Muscle of leg (tissue), 16 donors: ENCODE measurements at places on chromosomes 16 and 17. TPM values are rescaled to one million over a fixed set of nuclear protein-coding genes. Genes with fewer than 3 reads are reported as not detected.

The CA10 gene
- 3.3 TPM for total RNA-seq

The NECAB2 gene
- total RNA-seq = 0.22 TPM

The CDRT15 gene
- not detected for total RNA-seq

The TLCD1 gene
- 2.3 TPM for total RNA-seq

The HASPIN gene
- total RNA-seq = 4.3 TPM

The RFWD3 gene
- 9.5 TPM for total RNA-seq

The CSF3 gene
- total RNA-seq = 0.13 TPM

The SYNGR3 gene
- 0.93 TPM for total RNA-seq

The LYRM1 gene
- 22.5 TPM for total RNA-seq

The ZNF174 gene
- 8.3 TPM for total RNA-seq

The PRR11 gene
- total RNA-seq = 4.2 TPM

The CARD14 gene
- total RNA-seq = 0.27 TPM

The RCVRN gene
- total RNA-seq = 0.31 TPM

The TBX4 gene
- total RNA-seq = 20.0 TPM

The VTN gene
- 0.58 TPM for total RNA-seq

The MT1H gene
- total RNA-seq = 0.40 TPM

The CDH8 gene
- total RNA-seq = 3.5 TPM

The C16orf54 gene
- 0.18 TPM for total RNA-seq

The ATXN1L gene
- total RNA-seq = 11.3 TPM

The AANAT gene
- 0.22 TPM for total RNA-seq

The SULT1A3 gene
- total RNA-seq = 6.3 TPM

The TBKBP1 gene
- total RNA-seq = 14.4 TPM

The SSTR5 gene
- not detected for total RNA-seq

The HS3ST6 gene
- not detected for total RNA-seq

The RAMP2 gene
- 35.9 TPM for total RNA-seq

The PRSS8 gene
- not detected for total RNA-seq

The MYO1D gene
- total RNA-seq = 4.2 TPM

The RAC3 gene
- total RNA-seq = 11.2 TPM

The COL1A1 gene
- 4,027 TPM for total RNA-seq

The WNT9B gene
- 0.04 TPM for total RNA-seq

The CHST5 gene
- 0.22 TPM for total RNA-seq

The SLC35G6 gene
- total RNA-seq = not detected

The TNFAIP1 gene
- 21.7 TPM for total RNA-seq

The SOX9 gene
- 2.8 TPM for total RNA-seq

The AATK gene
- total RNA-seq = 6.3 TPM

The IL17C gene
- not detected for total RNA-seq

The ZFHX3 gene
- total RNA-seq = 5.9 TPM

The TEKT3 gene
- total RNA-seq = 1.9 TPM

The KRT12 gene
- not detected for total RNA-seq

The RGS9 gene
- total RNA-seq = 2.9 TPM

The KRTAP4-5 gene
- total RNA-seq = not detected

The FBXO39 gene
- total RNA-seq = 0.18 TPM
